ENCODE measurements at places on chromosomes 7 and 10.
A peak's percentile ranks its signal among the peaks of the same experiment; 100 is the strongest.

GRCh38 chr10:14926722-14927416, 27.0 kb downstream of the DCLRE1C start:
- no peak for DNase-seq

DNA sequence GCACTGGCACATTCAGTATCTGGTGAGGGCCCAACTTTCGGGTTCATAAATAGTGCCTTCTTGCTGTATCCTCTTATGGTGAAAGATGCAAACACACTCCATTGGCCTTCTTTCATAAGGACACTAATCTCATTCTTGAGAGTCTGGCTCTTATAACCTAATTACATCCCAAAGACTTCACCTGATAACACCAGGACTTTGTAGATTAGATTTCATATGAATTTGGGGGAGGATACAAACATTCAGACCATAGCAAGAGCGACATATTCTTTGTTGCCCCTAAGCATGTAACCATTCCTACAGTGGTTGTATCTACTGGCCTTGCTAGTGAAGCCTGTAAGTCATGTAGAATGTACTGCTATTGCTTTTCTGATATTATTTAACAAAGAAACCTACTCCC, 525.2 kb downstream of the GFRA1 start:
- DNase-seq: no peak

DNA sequence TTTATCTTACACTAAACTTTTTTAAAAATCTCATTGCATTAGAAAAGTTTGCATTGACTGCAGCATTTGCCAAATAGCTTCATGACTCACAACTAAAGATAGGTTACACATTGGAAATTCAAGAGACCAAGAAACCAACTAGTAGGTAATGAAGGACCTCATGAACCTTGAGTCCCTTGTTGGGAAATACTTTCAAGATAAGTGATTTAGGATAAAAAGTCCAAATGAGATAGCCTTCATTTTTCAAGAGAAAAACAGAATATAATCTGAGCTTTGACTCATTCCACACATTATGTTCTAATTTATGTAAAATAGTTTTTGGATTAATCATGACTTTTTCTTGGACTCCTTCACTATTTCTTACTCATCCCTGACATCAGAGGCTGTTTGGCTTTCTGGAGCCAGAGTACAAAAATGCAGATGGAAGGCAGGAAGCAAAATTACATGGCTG, 13.1 kb upstream of the LIPF start:
- DNase-seq: no peak

GRCh38 chr10:128437786-128438345, 311.6 kb upstream of the MKI67 start:
- DNase-seq: no peak

DNA sequence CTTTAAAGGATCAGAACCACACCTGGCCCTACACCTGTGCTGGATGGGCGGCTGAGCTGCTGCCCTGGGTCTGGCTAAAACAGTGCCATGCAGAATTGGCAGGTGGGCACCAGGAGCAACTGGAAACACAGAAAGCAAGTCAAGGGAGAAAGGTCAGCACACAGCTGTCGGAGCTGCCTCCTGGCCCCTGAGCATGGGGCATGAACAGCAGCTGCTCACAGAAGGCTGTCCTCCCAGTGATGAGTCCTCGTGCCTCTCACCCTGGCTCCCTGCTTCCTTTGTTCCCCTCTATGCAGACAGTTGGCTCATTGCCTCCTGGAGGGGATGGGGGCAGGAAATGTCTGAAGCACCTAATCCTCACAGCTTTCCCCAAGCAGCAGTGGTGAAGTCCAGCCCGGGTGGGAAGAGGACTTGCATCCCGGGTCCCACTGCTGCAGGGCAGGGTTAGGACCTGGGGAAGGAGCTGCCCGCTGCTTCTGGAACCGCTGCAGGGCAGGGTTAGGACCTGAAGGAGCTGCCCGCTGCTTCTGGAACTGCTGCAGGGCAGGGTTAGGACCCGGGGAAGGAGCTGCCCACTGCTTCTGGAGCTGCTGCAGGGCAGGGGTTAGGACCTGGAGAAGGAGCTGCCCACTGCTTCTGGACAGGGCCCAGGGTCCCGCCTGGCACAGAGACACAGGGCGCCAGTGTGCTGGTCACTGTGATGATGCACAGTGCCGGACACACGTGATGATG, 37.3 kb downstream of the VIPR2 start:
- no peak for DNase-seq

DNA sequence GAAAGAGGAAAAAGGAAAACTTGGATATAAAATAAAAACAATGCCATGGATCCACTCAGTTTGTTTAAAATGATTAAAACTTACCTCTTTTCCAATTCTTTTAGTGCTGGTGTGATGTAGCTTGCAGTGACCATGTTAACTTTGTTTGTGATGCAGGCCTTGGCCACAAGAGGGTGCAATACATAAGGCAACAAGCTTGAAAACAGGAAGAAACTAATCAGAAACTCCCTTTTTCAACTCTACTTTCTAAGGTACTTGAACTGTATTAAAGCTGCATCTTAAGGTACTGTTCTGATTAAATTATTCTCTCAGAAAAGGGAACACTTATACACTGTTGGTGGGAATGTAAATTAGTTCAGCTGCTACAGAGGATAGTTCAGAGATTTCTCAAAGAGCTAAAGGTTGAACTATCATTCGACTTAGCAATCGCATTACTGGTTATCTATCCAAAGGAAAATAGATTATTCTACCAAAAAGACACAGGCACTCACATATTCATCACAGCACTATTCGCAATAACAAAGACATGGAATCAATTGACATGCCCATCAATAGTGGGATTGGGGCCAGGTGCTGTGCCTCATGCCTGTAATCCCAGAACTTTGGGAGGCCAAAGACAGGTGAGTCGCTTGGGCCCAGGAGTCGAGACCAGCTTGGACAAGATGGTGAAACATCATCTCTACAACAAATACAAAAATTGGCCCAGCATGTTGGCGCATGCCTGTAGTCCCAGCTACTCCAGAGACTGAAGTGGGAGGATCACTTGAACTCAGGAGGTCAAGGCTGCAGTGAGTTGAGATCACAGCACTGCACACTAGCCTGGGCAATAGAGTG, 50.9 kb downstream of the AASS start:
- DNase-seq: peak; percentile 9
